ENCODE measurements at places on chromosomes 5 and 9.

DNA sequence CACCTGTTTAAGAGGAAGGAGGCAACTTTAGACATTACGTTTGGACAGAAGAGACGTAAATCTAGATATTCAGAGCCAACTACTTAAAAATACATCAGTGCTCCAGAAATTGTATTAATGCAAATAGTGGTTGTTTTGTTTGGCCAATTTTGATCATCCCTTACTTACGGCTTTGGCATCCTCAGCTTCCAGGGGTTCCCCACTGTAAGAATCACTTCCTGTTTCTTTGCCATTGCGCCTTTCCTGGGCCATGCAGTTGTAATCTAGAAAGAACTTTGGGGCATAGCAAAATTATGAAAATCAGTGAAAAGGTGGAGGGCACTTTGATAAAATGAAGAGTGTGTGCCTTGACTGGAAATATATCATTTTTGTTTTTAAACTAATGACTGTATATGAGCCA, 537.2 kb upstream of the TLE4 start:
- no peak for DNase-seq

DNA sequence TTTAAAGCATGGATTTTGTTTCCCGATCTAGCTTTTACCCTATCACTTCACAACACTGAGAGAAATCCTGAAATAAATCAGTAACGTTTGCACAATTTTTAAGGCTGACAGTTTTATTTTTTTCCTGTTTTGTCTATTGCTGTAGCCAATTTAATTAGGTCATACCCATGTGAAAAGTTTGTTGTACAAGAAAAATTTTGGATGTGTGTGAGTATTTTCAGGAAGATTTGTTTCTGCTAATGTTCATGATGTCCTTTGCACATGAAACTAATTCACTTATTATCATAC, 237.8 kb downstream of the ARRDC3 start:
- DNase-seq: no peak

- DNase-seq: no peak
Measured at GRCh38 chr5:170393958-170394357, 4.8 kb upstream of the KCNMB1 start.

DNA sequence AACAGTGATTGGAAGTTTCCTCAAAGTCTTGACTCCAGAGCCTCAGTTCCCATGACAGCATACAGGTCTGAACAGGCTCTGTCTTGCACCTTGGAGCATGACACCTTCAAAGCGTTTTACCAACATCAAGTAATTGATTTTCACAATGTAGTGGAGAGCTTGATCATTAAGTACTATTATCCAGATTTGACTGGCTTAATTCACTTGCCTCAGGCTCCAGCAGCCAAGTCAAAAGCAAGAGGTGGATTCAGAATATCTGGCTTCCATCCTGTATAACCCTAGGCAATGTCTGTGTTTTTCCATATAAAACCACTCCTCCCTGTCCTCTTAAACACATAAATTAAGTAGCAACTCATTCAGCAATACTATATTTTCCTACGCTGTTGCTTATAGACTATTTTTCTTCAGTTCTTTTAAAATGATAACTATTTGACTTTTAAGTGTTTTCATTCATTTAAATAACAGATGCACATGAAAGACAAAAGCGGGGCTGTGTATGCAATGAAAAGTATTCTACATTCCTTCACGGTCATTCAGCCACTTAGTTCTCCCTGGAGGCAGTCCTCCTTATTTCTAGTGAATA, 150.8 kb upstream of the RANBP3L start:
- no peak for DNase-seq

DNA sequence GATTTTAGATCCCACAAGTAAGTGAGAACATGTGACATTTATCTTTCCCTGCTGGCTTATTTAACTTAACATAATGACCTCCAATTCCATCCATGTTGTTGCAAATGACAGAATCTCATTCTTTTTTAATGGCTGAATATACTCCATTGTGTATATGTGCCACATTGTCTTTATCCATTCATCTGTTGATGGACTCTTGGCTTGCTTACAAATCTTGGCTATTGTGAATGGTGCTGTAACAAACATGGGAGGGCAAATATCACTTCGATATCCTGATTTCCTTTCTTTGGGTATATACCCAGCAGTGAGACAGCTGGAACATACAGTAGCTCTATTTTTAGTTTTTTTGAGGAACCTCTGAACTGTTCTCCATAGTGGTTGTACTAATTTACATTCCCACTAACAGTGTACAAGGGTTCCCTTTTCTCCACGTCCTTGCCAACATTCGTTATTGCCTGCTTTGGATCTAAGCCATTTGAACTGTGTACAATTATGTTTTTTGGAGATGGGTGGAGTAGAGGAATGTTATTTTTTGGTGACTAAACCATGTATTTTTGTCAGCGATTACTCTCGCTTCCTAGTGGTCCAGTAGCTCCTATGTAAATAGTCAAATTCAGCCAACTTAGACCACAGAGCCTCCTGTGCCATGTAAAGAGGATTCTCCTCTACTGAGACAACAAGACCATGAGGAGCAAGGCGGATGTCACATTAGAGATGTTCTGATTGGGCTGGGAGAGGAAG, 60.6 kb downstream of the TNFSF15 start:
- DNase-seq: no peak

- DNase-seq: no peak
Measured at GRCh38 chr9:81542118-81542889, 147.0 kb downstream of the TLE1 start.

GRCh38 chr9:96515621-96516470, 65.9 kb downstream of the HABP4 start:
- peak; percentile 29 for DNase-seq

DNA sequence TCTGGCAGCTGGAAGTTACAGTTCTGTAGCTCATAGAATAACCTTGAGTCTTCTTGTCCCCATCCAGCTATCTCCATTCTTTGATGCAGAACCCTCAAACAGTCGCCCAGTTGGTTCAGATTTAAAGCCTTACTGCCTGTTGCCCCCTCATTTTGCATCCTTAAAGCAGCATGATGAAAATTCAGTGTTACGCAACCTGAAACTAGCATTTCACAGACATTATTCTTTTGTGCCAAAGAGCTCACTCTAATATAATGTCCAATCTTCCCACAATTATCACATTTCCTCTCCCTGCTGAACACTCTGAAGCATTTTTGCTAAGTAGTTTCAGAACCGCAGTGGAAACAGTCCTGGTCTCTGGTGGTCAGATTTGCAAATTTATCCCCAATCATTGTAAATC, 318.0 kb downstream of the PSAT1 start:
- no peak for DNase-seq

GRCh38 chr9:21549890-21550289, 67.8 kb upstream of the IFNE start:
- DNase-seq: no peak

GRCh38 chr5:126568206-126568755, 26.7 kb downstream of the ALDH7A1 start:
- DNase-seq: no peak

DNA sequence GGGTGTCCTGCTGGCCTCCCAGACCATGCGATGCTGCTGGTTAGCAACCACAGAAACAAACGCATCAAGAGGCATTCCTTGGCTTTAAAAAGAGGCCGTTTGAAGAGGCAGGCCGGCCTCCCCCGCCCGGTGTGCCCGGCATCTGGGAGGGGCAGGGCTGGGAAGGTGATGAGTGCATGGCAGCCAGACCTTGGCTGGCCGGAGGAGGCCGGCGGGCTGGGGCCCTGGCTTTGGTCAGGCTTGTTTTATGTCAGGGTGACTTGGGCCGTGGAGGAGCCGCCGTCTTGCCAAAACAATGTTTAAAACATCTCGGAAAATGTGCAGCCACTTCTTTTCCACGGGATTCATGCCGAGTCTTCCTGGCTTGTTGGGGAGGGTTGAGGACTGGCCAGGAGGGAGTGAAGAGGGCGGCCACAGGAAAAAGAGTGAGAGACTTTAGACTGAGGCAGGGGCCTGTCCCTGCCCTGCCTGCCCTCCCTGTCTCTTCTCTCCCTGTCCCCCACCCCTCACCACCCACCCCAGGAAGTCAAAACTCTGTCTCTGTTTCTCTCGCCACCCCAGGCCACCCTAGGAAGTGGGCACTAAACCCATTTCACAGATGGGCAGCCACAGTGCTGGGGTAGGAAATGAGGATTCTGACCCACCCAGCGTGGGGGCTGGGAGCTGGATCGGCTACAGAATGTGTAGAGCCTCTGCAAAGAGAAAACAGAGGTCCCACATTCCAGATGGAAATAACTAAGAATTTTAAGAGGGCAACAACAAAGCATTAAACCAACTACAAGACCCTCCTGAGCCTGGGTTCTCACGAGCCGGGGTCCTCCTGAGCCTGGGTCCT, 143.0 kb downstream of the RXRA start:
- no peak for DNase-seq

- no peak for DNase-seq
Measured at GRCh38 chr9:69115621-69116020, 58.5 kb upstream of the TJP2 start.

DNA sequence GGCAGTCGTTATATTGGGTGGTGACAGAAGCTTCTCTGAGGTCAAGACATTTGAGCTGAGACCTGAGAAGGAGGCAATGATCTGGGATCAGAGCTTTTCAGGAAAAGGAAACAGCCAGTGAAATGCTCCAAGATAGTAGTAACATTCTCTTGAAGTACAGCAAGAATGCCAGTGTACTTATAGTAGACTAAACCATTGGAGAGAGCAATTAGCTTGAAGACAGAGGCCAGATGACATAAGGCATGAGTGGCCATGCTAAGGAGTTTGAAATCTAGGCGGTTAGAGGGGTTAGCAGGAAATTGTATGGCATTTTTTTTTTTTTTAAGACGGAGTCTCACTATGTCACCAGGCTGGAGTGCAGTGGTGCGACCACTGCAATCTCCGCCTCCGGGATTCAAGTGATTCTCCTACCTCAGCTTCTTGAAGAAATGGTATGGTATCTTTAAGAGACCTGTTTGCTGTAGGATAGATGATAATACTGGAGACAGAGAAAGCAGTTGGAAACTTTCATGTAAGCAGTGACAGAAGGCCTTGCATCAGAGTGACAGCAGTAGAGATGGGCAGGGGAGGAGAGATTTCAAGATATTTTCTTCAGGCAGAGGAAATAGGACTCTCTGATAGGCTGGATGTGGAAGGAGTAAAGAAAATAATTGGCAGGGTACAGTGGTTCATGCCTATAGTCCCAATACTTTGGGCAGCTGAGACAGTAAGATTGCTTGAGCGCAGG, 482.2 kb upstream of the PAPPA start:
- DNase-seq: no peak

GRCh38 chr9:35116539-35116897, 856 bp upstream of the ATOSB start:
- DNase-seq: no peak

GRCh38 chr5:169050146-169050571, 250.8 kb downstream of the SLIT3 start:
- DNase-seq: peak; percentile 28

GRCh38 chr5:120375248-120375647, 88.9 kb upstream of the PRR16 start:
- no peak for DNase-seq

DNA sequence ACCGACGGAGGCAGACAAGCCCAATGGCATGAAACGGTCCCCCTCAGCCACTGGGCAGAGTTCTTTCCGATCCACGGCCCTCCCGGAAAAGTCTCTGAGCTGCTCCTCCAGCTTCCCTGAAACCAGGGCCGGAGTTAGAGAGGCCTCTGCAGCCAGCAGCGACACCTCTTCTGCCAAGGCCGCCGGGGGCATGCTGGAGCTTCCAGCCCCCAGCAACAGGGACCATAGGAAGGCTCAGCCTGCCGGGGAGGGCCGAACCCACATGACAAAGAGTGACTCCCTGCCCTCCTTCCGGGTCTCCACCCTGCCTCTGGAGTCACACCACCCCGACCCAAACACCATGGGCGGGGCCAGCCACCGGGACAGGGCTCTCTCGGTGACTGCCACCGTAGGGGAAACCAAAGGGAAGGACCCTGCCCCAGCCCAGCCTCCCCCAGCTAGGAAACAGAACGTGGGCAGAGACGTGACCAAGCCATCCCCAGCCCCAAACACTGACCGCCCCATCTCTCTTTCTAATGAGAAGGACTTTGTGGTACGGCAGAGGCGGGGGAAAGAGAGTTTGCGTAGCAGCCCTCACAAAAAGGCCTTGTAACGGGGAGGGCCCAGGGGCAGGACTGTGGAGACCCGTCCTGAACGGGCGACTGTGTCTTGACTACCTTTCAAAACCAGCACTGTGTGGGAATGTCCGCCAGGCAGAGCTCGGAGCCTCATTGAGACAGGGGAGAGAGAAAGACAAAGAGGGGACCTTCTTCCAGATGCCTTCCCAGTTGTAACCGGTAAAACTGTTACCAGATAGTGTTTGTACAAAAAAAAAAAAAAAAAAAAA, 29.9 kb downstream of the CD180 start:
- no peak for DNase-seq

DNA sequence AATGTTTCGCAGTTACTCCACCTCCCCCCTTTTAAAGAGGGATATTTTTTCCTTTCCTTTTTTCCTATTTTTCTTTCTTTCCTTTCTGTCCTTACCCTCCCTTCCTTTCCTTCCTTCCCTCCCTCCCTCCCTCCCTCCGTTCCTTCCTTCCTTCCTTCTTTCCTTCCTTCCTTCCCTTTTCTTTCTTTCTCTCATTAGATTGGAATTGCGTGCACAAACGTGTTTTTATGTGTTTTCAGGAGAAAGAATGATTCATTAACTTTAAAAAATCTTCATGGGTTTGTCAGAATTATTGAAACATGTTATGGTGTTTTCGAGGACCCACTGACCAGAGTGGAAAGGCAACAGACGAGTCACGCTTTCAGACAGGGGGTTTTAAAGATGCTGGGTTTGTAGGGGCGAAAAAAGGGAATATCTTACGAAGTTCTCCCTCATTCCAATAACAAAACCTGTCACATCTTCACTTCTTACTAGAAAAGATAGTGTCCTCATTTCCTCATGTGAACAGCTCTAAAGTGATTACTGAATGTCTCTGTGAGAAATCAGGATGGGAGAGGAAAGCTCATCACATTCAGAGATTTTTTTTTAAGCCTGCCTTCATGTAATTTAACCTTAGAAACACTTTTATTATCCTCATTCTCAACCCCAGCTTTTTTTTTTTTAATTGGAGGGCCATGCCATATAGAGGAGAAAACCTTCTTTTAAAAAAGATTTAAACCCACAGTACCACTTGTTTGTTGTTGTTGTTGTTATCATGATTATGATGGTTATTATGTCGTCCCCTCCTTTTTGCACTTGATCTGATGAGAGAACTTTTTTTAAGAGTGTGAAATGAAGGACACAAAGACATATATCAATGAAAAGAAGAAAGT, 21.9 kb downstream of the NR2F1 start:
- no peak for DNase-seq

- no peak for DNase-seq
Measured at GRCh38 chr9:113311961-113312360, 8.8 kb upstream of the RNF183 start.

GRCh38 chr9:134937164-134937555, 19.4 kb upstream of the FCN1 start:
- no peak for DNase-seq

Data from HFFc6 (cell line).